ENCODE measurements at places on chromosomes 6 and 20.

- no peak for DNase-seq
These were observed 38.9 kb upstream of the SLC4A11 start for GRCh38 chr20:3277686-3278465.

GRCh38 chr20:51426718-51427650, 115.5 kb downstream of the NFATC2 start:
- DNase-seq = no peak

DNA sequence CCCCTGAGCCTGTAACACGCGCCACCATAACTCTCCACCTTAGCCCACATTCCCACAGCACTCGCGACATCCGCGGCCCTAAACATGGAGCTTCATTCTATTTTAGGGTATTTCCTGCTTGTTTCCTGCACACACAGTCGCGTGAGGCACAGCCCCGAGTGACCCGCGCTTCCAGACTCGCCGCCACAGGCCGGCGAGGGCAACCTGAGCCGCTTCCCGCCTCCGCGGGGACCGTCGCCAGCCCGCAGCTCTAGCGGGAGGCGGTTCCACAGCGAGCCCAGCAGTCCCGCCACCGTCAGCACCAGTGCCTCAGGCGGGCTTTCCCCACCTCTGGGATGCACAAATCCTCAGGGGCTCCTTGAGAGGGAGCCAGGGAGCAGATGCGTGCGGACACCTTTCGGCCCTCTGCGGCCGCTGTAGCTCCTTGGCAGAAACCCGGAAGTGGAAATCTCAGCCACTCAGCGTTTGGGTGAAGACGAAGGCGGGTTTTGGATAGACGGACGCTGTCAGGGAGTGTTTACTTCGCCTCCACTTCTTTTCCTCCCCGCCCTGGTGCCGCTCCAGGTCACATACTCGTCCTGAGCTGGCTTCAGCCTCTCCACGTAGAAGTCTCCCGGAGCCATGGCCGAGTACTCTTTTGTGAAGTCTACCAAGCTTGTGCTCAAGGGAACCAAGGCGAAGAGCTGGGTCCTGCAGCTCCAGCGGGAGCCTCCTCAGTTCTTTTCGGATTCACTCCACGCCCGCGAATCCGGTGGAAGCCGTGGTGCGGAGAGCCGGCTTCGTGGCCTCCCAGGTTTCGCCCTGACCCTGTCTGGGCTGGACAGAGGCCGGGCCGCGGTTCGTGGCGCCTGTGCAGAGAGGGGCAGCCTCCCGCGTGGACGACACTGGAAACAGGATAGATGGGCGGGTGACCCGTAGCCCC, 2177.4 kb upstream of the DEFB115 start:
- DNase-seq = no peak

GRCh38 chr6:116397914-116398313, 27.2 kb downstream of the DSE start:
- DNase-seq = no peak

DNA sequence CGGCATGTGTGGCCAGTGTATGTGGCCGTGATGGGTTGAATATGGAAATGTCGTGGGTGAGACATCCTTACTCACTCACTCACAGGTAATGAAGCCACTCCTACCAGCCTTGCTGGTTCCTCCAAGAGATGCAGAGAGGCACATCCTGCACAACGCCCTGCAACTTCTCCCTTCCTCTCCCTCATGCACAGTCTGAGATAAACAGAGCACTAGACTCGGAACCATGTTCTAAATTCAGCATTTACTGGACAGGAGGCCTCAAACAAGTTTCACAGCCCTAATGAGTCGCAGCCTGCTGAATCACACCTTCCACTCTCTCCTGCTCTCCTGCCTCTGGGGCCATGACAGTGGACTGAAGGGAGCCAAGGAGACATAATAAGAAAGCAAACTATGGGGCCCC, 91.2 kb downstream of the ISM1 start:
- DNase-seq = no peak

- no peak for DNase-seq
These were observed 1.6 kb upstream of the HEY2 start for GRCh38 chr6:125747589-125748405.

- no peak for DNase-seq
These were observed 22.9 kb downstream of the PPP1R3G start for GRCh38 chr6:5108068-5108467.

GRCh38 chr6:50962213-50962759, 143.6 kb downstream of the TFAP2B start:
- DNase-seq = no peak

GRCh38 chr20:63740627-63741353, 1.2 kb downstream of the SLC2A4RG start:
- DNase-seq = no peak

DNA sequence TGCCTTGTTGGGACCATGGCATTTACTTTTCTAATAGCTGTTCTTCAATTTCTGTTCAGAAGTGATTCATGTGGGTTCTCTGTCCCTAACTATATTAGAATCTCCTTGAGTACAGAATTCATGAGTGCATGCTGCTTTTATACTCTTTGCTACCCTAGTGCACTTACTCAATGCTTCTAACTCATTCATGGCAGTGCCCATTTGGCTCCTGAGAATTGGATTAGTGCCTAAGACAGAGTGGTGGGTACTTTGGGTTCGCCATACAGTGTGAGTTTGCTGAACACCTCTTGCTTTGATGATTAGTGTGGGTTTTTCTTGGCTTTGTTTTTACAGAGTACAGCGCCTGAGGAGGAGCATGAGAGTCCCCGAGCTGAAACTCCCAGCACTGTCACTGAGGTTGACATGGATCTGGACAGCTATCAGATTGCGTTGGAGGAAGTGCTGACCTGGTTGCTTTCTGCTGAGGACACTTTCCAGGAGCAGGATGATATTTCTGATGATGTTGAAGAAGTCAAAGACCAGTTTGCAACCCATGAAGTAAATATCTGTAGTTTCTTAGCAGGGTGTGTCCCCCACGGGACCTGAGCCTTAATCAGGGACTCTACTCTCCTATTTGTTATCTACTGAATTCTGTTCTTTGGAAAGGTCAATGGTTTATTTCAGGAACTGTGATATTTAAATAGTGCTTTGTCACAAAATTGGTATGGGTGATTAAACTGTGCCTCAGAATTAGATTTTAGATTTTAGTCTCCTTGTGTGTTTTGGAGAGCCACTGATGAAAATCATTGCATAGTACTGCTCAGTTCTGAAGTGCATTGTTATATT, 150.7 kb downstream of the UTRN start:
- no peak for DNase-seq

GRCh38 chr6:4776493-4777393, 539 bp downstream of the CDYL start:
- DNase-seq = no peak

Measured in cortex of kidney (tissue), 1 donor.